ENCODE measurements at places on chromosomes 4 and X. TPM values are rescaled to one million over a fixed set of nuclear protein-coding genes. Genes with fewer than 3 reads are reported as not detected.

PLAC1 gene
- total RNA-seq: not detected

NLGN4X gene
- not detected for total RNA-seq

PABPC4L gene
- 0.97 TPM for total RNA-seq

CXCL5 gene
- total RNA-seq: 0.77 TPM

RTL9 gene
- not detected for total RNA-seq

RRAGB gene
- 5.2 TPM for total RNA-seq

POU4F2 gene
- 0.03 TPM for total RNA-seq

PAQR3 gene
- total RNA-seq: 13.5 TPM

GRCh38 chrX:115337491-115338144, 48.1 kb downstream of the LUZP4 start:
- DNase-seq: no peak

GRCh38 chrX:7068939-7069367, 78.6 kb upstream of the STS start:
- peak; percentile 72 for DNase-seq

DNA sequence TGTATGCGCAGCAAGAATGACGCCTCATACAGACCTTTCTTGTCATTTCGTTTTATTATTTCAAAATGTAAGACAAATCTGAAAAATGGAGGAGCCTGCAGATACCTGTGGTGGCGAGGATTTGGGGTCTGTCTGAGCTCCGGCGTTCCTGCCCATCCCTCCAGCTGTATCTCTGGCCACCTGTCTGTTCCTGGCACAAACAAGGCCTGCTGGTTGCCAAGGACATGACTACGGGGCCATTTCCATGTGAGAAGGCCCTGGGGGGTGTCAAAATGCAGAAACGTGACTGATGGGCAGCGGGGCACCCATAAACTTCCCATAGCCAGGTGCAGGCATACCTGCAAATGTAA, 591 bp upstream of the TSPAN7 start:
- DNase-seq: no peak

DNA sequence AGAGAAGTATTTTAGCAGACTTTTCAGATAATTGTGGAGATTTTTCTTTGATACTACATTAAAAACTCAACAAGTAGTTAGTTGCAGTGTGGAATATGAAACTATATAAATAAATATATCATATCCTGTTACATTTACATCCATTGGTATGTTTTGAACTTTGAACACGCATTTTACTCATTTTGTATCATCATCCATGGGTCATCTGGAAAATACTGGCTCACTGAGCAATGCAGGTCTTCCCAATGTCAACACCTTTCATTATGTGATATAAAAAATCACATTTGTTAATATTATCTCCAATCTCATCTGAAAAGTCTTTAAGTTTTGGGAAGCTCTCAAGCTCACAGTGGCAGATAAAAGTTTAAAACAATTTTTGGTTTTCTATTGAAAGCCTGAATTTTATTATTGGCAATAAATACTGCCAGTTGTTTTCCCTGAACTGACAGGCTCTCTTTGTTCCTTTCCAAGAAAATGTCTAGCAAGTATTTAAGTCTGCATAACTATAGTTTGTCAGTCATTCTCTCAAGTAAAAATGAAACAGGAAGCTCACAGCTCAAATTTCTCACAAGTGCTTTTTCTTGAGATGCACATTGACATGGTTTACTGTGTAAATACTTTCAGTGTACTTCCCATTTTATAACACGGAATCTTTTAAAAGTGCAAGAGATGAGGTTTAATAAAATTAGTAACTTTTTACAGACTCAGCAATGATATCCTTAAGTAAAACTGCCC, 183.5 kb upstream of the GPC4 start:
- DNase-seq: no peak

GRCh38 chr4:120922381-120923206, at the start of gene PRDM5:
Gene PRDM5, minus strand, starts transcription at chr4:120922726. Its CDS starts 118 bp downstream, at chr4:120922608.
- DNase-seq: peak; percentile 46

- peak; percentile 35 for DNase-seq
Measured at GRCh38 chr4:6437826-6438238, 34.6 kb downstream of the PPP2R2C start.

DNA sequence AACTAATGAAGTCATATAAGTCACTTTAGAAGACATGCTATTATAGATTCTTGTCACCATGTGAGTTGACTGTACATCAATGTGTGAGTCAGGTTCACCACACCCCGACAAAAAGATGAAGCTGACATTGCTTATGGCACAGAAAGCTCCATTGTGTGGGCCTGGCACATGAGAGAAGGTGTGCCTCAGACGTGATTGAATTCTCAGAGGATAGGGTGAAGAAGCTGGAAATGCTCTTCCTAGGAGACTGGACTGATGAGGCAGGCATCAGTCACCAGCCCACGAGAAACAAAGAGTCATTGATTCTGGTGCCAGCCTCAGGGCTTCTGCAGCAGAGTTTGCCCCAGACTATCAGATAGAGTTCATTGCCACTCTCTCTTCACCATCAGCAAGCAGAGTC, 35.9 kb upstream of the LRAT start:
- no peak for DNase-seq

DNA sequence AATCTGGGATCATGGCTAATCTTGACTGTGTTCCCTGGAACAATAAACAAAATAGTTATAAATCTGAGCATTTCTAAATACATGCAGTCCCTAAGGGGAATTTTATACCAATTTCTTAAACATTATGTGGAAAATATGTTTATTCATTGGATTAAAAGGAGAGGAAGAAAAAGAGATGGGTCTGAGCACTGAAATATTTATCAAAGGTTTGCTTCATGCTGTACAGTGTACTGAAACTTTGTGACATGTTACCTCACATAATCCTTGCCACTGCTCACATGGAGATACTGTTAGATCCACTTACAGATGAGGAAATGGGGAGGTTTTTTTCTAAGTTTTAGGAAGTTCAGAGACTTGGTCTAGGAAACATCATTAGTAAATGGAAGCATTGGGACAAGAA, 443.6 kb downstream of the SPRY1 start:
- no peak for DNase-seq

GRCh38 chr4:122661176-122662160, 40.6 kb upstream of the IL21 start:
- no peak for DNase-seq

DNA sequence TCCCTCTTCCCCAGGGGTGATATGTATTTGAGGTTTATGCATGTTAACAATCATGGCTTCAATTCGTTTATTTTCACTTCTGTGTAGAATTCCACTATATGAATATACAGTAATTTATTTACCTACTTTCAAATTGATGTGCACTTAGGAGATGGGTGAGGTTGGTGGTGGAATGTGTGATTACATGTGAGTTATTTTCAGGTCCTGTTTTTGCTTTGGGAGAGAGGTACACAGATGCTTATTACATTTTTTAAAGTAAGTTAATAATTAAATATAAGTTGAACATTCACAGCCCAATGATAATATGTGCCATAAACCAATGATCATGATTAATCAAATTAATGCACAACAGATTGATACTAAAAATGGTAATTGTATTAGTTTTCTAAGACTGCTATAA, 79.5 kb downstream of the SPRY1 start:
- no peak for DNase-seq

DNA sequence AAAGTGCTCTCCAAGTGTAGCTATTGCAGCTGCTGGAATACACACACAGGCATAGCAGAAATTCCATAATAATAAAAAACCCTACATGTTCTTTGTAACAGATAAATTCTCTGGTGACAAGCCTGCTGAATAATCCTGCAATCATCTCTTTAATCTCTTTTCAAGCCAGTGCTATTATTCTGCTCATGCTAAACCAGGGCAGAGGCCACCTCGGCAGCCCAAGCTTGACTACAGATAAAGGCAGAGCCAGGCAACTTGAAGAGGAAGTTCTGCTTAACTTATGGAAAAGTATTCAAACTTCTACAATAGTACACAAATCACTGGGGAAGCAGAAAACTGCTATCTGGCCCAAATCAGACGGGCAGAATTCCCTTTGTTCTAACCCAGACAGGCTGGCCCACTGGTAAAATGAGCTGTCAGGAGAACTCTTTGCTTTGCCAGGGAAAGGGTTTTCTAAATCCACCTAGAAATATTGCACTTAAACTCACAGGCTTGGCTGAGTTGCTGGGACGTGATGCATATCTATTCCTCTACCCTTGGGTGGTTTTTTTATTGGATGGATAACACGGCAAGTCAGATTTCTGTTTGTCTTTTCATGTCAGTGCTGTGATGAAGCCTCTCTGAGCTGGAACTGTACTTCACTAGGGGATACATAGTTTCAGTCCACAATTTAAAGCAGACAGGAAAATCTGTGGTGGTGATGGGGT, 70.5 kb downstream of the GATB start:
- peak; percentile 19 for DNase-seq

GRCh38 chr4:151960449-151961230, 199.8 kb upstream of the GATB start:
- DNase-seq: no peak

DNA sequence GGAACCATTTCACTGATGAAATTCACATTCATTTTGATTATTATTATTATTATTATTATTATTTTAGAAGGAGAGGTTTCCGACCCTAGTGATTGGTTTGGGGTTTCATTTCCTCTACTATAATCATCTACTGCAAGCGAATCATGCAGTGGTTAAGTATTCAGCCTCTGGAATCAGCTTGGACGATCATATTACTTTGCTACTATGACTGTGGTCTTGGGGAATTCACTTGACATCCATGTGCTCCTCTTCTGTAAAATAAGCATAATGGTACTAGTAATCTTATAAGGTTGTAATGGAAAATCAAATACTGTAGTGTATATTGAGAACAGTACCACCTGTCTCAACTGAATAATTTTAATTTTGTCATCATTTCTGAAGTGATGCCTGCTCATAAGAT, 132.1 kb upstream of the SLC4A4 start:
- no peak for DNase-seq

- no peak for DNase-seq
Measured at GRCh38 chr4:151678048-151678872, 82.5 kb downstream of the GATB start.

DNA sequence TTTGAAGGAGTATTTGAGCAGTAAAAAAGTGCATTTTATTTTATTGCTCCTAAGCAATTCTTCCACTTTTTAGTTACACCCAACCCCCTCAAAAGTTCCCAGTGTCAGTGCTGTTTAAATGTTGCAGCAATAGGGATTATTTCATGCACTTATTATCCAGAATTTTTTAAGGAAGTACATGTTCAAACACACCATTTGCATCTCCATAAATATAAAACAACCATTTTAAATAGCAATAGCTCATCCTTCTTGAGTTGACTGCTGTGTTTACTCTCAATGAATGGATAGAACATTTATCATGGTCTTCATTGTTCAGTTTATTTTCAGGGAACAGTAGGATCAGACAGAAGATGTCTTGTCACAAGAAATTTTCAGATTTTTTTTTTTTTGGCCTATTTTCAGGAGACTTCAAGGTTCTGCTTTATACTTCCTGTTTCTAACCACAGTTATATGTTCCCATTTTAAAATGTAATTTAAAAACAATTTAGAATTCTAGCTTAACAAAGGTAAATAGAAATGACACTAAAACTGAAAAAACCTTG, 171.9 kb downstream of the TMA16 start:
- no peak for DNase-seq

DNA sequence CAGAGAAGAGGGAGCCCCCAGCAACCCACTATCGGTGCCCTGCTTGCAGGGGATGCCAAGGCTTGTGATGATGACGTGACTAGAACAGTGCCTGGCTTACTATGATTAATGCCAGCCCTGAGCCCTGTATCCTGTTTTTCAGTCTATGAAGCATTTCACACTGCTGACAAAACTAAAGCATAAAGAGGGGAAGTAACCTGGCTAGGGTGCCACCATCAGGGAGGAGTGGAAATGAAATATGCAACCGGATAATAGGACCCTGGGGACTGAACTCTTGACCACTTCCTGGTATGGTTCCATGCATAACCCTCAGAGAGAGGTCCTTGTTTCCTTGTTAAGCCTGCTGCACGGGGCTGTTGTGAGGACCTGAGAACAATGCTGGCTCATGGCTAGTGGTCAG, 50.3 kb downstream of the MED28 start:
- DNase-seq: peak; percentile 19
